ENCODE measurements at places on chromosomes 5 and 9.

DNA sequence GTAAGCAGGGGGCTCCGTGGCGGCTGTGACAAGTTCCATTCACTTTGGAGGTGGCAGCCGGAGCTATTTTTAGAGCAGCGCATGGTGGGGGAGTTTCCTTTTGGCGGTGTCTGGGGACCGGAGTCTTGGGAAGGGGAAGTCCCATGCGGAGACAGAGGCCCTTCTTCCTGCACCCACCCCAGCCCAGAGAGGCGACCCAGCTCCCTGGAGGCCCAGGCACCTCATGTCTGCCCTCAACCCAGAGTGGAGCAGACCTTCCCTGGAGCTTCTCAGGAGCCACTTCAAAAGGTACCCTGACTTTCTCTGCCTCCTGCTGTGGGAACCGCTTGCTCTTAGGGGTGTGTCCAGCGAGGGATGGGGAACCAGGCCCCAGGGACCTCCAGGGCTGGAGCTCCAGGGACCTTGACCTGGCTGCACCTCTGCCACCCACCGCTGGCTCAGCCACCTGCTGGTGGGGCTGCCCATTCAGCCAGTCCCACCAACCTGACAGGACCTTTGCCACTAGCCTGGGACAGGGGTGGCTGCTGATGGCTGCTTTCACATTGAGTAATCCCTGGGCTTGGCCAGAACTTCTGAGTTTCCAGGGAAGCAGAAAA is 34.1 kb downstream of the NEK6 start:
- H3K4me3 ChIP-seq: peak overlapping the region; percentile 57
- no peaks in the 10 kb centered on the region for H3K27me3 ChIP-seq
- peaks cover 83% of the 10 kb centered on the region for H3K4me1 ChIP-seq
- H3K36me3 ChIP-seq: no peaks in the 10 kb centered on the region
- DNase-seq: peak; percentile 68
- H3K27ac ChIP-seq: peak overlapping the region; percentile 96

DNA sequence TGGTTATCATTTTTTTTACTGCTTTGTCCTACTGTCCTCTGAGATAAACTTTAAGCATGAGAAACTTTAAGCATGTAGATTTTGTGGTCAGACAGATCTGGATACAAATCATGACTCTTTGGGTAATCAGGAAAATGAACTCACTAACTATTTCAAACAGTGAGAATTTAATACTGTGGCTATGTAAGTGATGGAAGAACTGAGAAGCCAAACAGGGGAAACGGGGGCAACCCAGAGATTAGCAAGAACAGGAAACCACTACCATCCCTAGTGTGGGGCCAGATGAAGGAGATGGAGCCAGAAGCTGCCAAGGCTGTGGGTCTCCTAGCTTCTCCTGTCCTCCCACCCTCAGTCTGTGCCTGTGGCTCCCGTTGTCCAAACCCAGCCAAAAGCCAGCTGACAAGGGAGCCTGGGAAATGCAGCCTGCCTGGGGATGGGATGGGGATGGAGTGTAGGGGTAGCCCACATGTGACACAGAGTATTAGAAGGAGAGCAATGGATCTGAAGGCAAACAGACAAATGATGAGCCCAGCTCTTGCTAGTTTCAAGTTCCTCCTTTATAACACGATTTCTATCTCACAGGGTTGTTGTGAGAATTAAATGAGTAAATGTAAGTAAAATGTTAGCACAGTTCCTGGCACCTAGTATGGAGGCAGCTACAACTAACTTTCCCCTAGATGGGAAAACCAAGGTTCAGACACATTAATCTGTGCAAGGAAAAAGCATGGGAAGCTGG is 27.7 kb upstream of the CDC23 start:
- H3K36me3 ChIP-seq: no peaks in the 10 kb centered on the region
- no peak for DNase-seq
- H3K4me1 ChIP-seq: peaks cover 12% of the 10 kb centered on the region
- H3K4me3 ChIP-seq: peak overlapping the region; percentile 82

DNA sequence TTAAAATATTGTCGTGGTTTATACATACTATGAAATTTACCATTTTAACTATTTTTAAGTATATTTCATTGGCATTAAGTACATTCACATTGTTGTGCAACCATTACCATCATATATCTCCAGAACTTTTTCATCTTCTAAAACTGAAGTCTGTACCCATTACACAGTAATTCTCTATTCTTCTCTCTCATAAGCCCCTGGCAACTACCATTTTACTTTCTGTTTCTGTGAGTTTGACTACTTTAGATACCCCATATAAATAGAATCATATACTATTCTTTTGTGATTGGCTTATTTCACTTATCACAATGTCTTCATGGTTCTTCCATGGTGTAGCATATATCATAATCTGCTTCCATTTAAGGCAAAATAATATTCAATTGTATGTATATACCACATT is 30.3 kb downstream of the NDUFS4 start:
- no peaks in the 10 kb centered on the region for H3K36me3 ChIP-seq
- peaks cover 56% of the 10 kb centered on the region for H3K4me1 ChIP-seq
- H3K27me3 ChIP-seq: no peaks in the 10 kb centered on the region
- no peak overlapping the region for H3K27ac ChIP-seq
- DNase-seq: no peak

GRCh38 chr5:84961193-84961592 is 576.5 kb upstream of the EDIL3 start:
- no peaks in the 10 kb centered on the region for H3K36me3 ChIP-seq
- no peak overlapping the region for H3K27ac ChIP-seq
- H3K4me3 ChIP-seq: no peak overlapping the region
- H3K4me1 ChIP-seq: no peaks in the 10 kb centered on the region

- peaks cover 15% of the 10 kb centered on the region for H3K27me3 ChIP-seq
- no peak overlapping the region for H3K4me3 ChIP-seq
- DNase-seq: no peak
- no peaks in the 10 kb centered on the region for H3K36me3 ChIP-seq
- peaks cover 21% of the 10 kb centered on the region for H3K4me1 ChIP-seq
Observed at GRCh38 chr9:107273634-107274033, 9.4 kb upstream of the RAD23B start.

GRCh38 chr9:114002986-114003350 is 75.1 kb downstream of the AMBP start:
- H3K4me1 ChIP-seq: no peaks in the 10 kb centered on the region
- no peaks in the 10 kb centered on the region for H3K27me3 ChIP-seq
- DNase-seq: no peak
- H3K27ac ChIP-seq: no peak overlapping the region
- H3K4me3 ChIP-seq: no peak overlapping the region

All from naive B cell (primary cell).